Effector memory CD4-positive, alpha-beta T cell (primary cell): ENCODE measurements at places on chromosomes 4 and X.
A peak's percentile ranks its signal among the peaks of the same experiment; 100 is the strongest.

DNA sequence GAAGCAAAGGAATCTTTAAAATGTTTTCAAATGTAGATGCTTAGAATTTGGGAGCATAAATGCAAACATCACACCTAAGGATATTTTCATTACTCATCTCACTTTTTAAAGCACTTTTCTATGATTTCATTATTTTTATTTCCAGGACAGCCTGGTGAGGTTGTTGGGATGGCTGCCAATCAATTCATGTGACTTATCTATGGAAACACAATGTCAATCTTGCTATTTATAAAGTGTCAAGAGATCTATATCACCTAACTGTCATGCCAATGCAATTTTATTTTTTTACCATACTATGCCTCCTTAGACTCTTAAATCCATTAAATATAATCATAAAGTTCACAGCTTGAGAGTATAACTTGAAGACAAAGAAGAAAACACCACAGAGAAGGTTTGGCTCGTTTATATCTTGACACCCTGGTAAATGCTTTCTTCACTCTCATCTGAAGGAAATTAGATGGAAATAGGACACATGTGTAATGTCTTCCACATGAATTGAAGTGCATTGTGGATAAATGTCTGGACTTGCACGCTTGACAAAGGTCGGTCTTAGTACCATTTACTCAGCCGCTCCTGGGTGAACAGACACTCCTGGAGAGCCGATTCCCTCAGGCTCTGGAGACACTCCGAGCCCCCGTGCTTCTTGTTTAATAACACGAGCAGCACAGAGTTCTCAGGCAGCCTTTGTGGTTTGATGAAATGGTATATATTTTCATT lies 425.7 kb upstream of the FAT1 start:
- no peaks in the 10 kb centered on the region for H3K27me3 ChIP-seq
- H3K4me1 ChIP-seq, result no peaks in the 10 kb centered on the region
- no peak overlapping the region for H3K27ac ChIP-seq

- no peak for DNase-seq
- H3K36me3 ChIP-seq, result no peaks in the 10 kb centered on the region
- no peaks in the 10 kb centered on the region for H3K27me3 ChIP-seq
- no peak overlapping the region for H3K4me3 ChIP-seq
- no peaks in the 10 kb centered on the region for H3K4me1 ChIP-seq
- no peak overlapping the region for H3K27ac ChIP-seq
These were observed 9.0 kb upstream of the TSPYL2 start for GRCh38 chrX:53073115-53073586.

- no peak overlapping the region for H3K4me3 ChIP-seq
- H3K27ac ChIP-seq, result no peak overlapping the region
- H3K27me3 ChIP-seq, result no peaks in the 10 kb centered on the region
- no peaks in the 10 kb centered on the region for H3K36me3 ChIP-seq
- DNase-seq, result no peak
These were observed 33.1 kb upstream of the GK start for GRCh38 chrX:30620125-30620524.

DNA sequence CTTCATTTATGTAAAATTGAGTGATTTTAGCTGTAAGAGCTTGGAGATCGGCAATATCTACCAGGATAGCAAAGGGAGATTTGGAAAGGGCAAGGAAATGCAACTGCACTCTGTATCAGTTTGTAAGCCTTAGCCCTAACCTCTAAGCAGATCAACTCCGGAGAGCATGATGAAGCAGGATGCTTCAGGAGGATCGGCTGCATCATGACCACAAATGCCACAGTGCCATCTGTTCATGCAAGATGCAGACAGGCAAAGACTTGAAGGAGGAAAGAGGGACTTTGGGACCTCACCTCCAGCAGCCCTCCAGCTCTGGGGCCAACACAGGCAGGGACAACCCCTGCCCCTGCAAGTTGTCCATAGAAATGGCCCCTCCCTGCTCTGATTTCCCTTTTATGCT lies 377.6 kb upstream of the GATB start:
- H3K27me3 ChIP-seq, result no peaks in the 10 kb centered on the region
- peaks cover 7% of the 10 kb centered on the region for H3K4me1 ChIP-seq
- DNase-seq, result no peak
- H3K27ac ChIP-seq, result no peak overlapping the region
- H3K36me3 ChIP-seq, result no peaks in the 10 kb centered on the region
- H3K4me3 ChIP-seq, result no peak overlapping the region

DNA sequence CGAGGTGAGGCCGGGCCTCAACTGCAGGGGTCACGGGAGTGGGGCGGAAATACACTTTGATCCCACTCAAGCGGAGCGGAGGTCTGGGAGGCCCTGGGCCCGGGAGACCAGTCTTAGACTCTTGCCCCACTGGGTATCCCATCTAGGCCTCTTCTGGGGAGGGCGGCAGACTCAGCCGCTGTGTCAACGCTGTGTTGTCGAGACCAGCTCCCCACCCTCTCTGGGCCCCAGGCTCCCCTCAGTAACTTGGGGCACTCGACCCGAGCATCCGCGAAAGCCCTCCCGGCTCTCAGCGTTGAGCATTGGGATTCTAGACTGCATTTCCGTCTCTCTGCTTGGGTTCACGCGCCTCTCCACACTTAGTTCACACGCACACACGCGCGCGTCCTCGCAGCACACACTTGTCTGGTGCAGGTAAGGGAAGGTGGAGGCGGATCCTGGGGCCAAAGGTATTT lies 1.7 kb downstream of the NKX3-2 start:
- H3K27me3 ChIP-seq, result peaks cover 99% of the 10 kb centered on the region
- no peak overlapping the region for H3K27ac ChIP-seq
- H3K4me3 ChIP-seq, result peak overlapping the region; percentile 27

- H3K27ac ChIP-seq, result no peak within 1 kb of the TSS
- peaks cover 3% of the 10 kb centered on the region for H3K4me1 ChIP-seq
- peaks cover 32% of the 10 kb centered on the region for H3K27me3 ChIP-seq
- H3K4me3 ChIP-seq, result no peak within 1 kb of the TSS
- no peak for DNase-seq
- no peaks in the 10 kb centered on the region for H3K36me3 ChIP-seq
These were observed at the start of gene SLIT2 for GRCh38 chr4:20251796-20252655. Gene SLIT2, plus strand, starts transcription at chr4:20251905. Its CDS starts 1,911 bp downstream, at chr4:20253816.

- peak within 1 kb of the TSS; percentile 68 for H3K27ac ChIP-seq
- peak within 1 kb of the TSS; percentile 57 for H3K4me3 ChIP-seq
- peaks cover 7% of the 10 kb centered on the region for H3K4me1 ChIP-seq
These were observed at the start of gene GDI1 for GRCh38 chrX:154436983-154437752. Gene GDI1, plus strand, starts transcription at chrX:154437154. Its CDS starts 101 bp downstream, at chrX:154437255.

GRCh38 chr4:169030562-169030982 lies 20.5 kb upstream of the CBR4 start:
- H3K4me3 ChIP-seq, result no peak overlapping the region
- H3K4me1 ChIP-seq, result no peaks in the 10 kb centered on the region
- DNase-seq, result no peak
- H3K36me3 ChIP-seq, result no peaks in the 10 kb centered on the region

DNA sequence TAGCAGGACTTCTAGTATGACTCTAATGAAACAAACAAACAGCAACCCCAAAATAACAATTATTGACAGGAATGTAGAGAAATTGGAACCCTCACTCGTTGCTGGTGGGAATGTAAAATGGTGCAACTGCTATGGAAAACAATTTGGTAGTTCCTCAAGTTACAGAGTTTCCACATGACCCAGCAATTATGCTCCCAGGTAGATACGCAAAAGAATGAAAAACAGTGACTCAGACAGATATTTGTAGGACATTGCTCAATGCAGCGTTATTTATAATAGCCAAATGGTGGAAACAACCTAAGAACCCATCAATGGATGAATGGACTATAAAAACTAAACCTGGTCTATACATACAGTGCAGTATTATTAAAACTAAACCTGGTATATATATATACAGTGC lies 646.1 kb upstream of the FRG1 start:
- no peaks in the 10 kb centered on the region for H3K36me3 ChIP-seq
- H3K4me1 ChIP-seq, result no peaks in the 10 kb centered on the region
- no peak overlapping the region for H3K4me3 ChIP-seq
- DNase-seq, result no peak
- H3K27ac ChIP-seq, result no peak overlapping the region
- H3K27me3 ChIP-seq, result no peaks in the 10 kb centered on the region

- H3K4me3 ChIP-seq, result no peak overlapping the region
- peaks cover 7% of the 10 kb centered on the region for H3K4me1 ChIP-seq
- H3K27ac ChIP-seq, result no peak overlapping the region
- DNase-seq, result no peak
These were observed 3.4 kb downstream of the SPATA4 start for GRCh38 chr4:176191974-176192373.

GRCh38 chr4:85358831-85359230 lies 116.1 kb upstream of the ARHGAP24 start:
- no peaks in the 10 kb centered on the region for H3K4me1 ChIP-seq
- DNase-seq, result no peak
- no peaks in the 10 kb centered on the region for H3K27me3 ChIP-seq
- H3K36me3 ChIP-seq, result no peaks in the 10 kb centered on the region
- no peak overlapping the region for H3K4me3 ChIP-seq

- H3K27ac ChIP-seq, result no peak overlapping the region
- H3K4me3 ChIP-seq, result no peak overlapping the region
- no peaks in the 10 kb centered on the region for H3K27me3 ChIP-seq
- no peaks in the 10 kb centered on the region for H3K36me3 ChIP-seq
- H3K4me1 ChIP-seq, result no peaks in the 10 kb centered on the region
These were observed 155.5 kb upstream of the PSAPL1 start for GRCh38 chr4:7590189-7590588.

DNA sequence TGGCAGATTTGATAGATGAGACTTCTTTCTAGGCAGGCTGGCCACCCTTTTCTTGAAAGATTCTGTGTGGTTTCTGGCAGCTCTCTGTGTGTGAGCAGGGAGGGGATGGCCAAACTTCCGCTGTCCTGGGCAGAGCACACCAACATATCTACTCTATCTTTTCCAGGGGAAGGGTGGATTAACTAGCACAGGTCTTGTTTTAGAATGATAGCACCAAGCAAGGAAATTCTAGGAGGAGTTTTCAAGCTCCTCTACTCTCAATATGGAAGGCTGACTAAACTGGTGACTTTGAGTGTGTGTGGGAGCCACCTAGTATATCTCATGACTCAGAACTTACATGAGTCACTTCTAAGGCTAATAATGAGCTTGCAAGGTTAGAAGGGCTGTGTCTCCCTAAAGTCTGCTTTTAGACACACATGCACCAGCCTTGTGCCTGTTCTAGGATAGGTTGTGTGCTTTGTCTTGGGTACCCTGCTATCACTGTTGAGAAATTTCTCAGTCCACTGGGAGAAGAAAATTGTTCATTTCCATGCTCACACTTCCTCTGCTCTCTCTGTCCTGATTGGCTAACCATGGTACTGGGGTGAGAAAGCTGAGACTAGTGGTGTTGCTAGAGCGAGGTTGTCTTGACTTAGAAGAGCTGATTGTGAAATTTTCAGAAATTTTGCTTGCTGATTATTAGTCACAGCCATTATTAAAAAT lies 72.9 kb downstream of the YIPF6 start:
- DNase-seq, result no peak
- no peak overlapping the region for H3K27ac ChIP-seq
- H3K36me3 ChIP-seq, result no peaks in the 10 kb centered on the region

GRCh38 chr4:62531264-62531663 lies 1331.1 kb downstream of the ADGRL3 start:
- DNase-seq, result no peak
- no peaks in the 10 kb centered on the region for H3K4me1 ChIP-seq
- no peaks in the 10 kb centered on the region for H3K27me3 ChIP-seq
- no peak overlapping the region for H3K27ac ChIP-seq

GRCh38 chr4:67198727-67199126 lies 346.6 kb downstream of the CENPC start:
- no peaks in the 10 kb centered on the region for H3K4me1 ChIP-seq
- no peak overlapping the region for H3K27ac ChIP-seq
- H3K27me3 ChIP-seq, result no peaks in the 10 kb centered on the region
- H3K36me3 ChIP-seq, result no peaks in the 10 kb centered on the region
- H3K4me3 ChIP-seq, result no peak overlapping the region
